ENCODE measurements at places on chromosomes 7 and 10.

DNA sequence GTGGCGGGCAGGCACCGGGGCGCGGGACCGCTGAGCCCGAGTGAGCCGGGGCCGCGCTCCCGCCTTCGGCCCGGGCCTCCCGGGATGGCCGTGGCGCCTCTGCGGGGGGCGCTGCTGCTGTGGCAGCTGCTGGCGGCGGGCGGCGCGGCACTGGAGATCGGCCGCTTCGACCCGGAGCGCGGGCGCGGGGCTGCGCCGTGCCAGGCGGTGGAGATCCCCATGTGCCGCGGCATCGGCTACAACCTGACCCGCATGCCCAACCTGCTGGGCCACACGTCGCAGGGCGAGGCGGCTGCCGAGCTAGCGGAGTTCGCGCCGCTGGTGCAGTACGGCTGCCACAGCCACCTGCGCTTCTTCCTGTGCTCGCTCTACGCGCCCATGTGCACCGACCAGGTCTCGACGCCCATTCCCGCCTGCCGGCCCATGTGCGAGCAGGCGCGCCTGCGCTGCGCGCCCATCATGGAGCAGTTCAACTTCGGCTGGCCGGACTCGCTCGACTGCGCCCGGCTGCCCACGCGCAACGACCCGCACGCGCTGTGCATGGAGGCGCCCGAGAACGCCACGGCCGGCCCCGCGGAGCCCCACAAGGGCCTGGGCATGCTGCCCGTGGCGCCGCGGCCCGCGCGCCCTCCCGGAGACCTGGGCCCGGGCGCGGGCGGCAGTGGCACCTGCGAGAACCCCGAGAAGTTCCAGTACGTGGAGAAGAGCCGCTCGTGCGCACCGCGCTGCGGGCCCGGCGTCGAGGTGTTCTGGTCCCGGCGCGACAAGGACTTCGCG is 534 bp downstream of the FZD9 start:
- H3K4me1 ChIP-seq = no peaks in the 10 kb centered on the region
- DNase-seq = no peak
- H3K36me3 ChIP-seq = no peaks in the 10 kb centered on the region
- no peak overlapping the region for H3K27ac ChIP-seq

DNA sequence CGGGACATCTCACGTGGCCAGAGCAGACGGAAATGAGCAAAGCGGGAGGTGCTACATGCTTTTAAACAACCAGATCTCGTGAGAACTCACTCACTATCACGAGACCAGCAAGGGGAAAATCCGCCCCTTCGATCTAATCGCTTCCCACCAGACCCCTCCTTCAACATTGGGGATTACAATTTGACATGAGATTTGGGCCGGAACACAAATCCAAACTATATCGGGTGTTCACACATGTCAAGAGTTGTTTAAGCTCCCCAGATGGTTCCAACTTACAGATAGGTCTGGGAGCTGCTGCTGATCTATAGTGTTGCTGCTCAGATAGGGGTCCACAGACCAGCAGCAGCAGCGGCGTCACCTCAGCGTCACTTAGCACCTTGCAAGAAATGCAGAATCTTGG is 194.9 kb downstream of the GPAM start:
- H3K27ac ChIP-seq = no peak overlapping the region
- H3K4me1 ChIP-seq = no peaks in the 10 kb centered on the region
- no peak for DNase-seq
- H3K4me3 ChIP-seq = no peak overlapping the region
- H3K36me3 ChIP-seq = no peaks in the 10 kb centered on the region

DNA sequence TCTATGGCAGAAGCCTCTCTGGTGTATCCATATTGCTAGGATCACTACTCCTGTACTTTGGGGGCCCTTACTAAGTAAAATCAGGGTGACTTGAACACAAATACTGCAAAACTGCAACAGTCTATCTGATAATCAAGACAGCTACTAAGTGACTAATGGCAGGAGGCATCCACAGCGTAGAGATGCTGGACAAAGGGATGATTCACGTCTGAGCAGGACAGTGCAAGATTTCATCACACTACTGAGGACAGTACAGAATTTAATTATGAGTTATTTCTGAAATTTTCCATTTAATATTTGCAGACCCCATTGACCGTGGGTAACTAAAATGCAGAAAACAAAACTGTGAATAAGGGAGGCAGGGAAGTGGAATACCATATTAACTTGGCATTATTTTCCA is 10.4 kb downstream of the CUL2 start:
- no peaks in the 10 kb centered on the region for H3K27me3 ChIP-seq
- no peak overlapping the region for H3K27ac ChIP-seq
- no peak for DNase-seq
- H3K36me3 ChIP-seq = no peaks in the 10 kb centered on the region
- H3K4me3 ChIP-seq = no peak overlapping the region

DNA sequence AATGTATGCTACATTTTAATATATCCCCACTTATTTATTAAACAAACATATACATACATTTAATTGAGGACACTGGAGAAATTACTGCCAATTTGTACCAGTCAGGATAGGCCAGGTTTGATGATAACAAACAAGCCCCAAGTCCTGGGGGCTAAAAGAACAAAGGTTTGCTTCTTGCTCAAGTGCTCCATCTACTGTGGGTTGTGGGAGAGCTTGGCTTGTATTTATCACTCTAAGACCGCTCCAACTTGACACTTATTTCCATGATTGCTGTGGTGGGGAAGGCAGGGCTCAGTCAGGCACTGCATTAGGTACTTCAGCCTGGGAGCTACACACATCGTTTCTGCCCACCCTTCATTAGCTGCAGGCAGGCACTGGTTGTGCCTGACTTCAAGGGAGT is 136.6 kb upstream of the ZNF32 start:
- H3K27ac ChIP-seq = no peak overlapping the region
- no peak for DNase-seq
- H3K36me3 ChIP-seq = no peaks in the 10 kb centered on the region
- H3K4me1 ChIP-seq = no peaks in the 10 kb centered on the region

- no peaks in the 10 kb centered on the region for H3K27me3 ChIP-seq
- H3K4me3 ChIP-seq = no peak overlapping the region
- no peaks in the 10 kb centered on the region for H3K36me3 ChIP-seq
- no peaks in the 10 kb centered on the region for H3K4me1 ChIP-seq
- DNase-seq = no peak
These were observed 29.7 kb upstream of the CRTAC1 start for GRCh38 chr10:98060079-98060478.
